ENCODE measurements at places on chromosomes 11 and 22.

- no peak for DNase-seq
Measured at GRCh38 chr11:91854171-91854570, 370.4 kb upstream of the FAT3 start.

GRCh38 chr11:12363373-12363772 lies 14.0 kb upstream of the PARVA start:
- DNase-seq, result no peak

- no peak for DNase-seq
Measured at GRCh38 chr11:45816614-45817013, 11.7 kb downstream of the SLC35C1 start.

DNA sequence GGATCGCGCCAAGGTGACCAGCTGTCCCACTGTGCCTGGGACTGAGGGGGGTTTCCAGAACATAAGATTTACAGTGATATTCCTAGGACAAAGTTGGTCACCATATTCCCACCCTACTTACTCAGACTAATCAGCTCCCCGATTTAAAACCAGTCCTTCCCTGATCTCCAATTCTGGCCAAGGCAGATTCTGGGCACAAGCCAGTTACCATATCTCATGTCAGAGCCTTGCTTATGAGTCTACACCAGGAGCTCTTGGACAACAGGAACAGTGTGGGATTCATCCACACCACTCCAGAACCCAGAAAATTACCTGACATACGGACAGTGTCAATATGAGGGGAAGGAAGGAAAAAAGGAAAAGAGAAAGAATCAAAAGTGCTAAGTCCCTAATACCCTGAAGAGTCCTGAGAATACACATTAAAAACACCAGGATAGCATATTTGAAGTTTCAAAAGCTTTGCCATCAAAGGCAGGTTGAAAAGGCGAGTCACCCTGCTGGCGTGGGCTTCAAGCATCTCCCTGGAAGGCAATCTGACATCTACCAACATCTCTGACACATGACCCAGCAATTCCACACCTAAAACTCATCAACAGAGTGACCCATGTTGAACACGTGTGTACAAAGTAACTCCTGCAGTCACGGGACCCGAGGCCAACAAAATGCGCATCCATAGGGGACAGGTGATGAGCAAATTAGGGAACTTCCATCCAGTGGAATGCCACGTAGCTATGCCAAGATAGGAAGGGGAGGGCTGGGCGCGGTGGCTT lies 8.0 kb upstream of the IL2RB start:
- DNase-seq, result no peak

DNA sequence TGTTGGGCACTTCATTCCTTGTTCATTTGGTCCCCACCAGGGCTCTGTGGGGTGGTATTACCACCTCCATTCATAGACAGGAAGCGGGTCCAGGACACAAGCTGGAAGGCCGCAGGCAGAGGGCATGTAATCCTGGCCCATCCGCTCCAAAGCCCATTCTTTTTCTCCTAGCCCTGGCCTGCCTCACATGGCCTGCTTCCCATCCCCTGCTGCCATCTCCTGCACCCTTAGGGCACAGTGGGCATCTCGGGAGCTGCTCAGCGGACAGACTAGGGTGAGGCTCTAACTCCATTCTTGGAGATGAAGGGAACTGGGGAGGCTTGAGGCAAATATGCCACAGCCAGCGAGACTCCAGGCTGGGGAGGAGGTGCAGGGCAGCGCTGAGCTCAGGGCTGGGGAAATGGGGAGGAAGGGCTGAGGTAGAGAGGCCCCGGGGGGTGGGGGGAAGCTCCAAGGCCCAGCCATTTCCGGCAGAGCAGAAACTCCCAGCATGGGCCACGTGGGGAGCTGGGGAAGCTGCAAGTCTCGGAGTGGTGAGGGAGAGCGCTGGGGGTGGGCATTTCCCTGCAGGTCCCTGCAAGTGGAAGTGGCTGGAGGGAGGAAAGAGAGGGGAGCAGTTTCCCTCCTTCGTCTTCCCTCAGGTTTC lies 14.3 kb upstream of the BCL9L start:
- DNase-seq, result no peak

All from T-helper 1 cell (primary cell).